ENCODE measurements at places on chromosomes 6 and 20.
A peak's percentile ranks its signal among the peaks of the same experiment; 100 is the strongest.

DNA sequence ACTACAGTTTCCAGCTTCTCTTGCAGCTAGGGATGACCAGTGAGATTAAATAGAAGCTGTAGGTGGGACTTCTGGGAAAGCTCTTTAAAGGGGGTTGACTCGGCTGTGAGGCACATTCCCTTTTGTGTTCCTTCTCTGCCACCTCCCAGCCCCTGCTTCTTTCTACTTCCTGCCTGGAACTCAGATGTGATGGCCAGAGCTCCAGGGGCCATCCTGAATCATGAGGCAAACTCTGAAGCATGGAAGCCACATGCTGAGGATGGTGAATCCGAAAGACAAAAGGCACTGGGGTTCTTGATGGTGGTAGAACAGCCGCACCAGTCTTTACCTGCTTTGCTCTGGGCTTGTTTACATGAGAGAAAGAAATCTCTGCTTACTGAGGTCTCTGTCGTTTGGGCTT, 9.1 kb downstream of the CEBPB start:
- no peak for DNase-seq

DNA sequence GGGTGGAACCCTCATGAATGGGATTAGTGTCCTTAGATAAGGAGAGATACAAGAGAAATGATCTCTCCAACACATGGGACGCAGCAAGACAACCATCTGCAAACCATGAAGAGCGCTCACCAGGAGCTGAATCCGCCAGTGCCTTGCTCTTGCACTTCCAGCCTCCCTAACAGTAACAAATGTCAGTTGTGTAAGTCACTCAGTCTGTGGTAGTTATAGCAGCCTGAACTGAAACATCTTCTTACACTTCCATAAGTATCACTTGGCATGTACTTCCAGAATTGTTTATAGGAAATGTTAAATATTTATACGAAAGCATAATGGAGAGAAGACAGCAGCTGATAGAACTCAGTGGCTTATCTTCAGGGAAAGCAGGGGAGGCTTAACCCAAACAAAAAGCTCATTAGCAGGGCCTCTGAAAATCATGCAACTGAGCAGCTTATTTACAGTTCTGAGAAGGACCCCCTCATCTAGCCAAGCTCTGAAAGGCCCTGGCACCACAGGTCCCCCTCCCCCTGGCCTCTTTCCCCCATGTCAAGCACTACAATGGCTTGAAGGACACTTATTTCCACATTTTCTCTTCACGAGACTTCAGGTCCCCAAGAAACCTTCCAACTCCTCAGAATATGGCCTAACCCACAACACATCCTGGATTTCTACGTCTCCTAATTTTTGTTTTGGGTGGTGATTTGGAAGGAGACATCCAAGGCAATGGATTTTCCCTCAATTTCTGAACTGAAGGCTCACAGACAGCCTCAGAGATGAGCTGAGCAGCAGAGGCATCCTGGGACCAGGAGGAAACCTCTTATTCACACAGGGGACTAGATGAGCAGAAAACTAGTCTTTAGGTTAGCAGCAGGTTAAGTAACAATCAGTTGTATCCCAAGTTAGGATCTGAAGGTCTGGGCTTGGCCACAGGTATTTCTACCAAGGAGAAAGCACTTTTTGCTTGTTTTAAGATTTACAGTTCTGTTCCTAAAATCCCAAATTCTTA, 49.1 kb downstream of the GCLC start:
- no peak for DNase-seq

DNA sequence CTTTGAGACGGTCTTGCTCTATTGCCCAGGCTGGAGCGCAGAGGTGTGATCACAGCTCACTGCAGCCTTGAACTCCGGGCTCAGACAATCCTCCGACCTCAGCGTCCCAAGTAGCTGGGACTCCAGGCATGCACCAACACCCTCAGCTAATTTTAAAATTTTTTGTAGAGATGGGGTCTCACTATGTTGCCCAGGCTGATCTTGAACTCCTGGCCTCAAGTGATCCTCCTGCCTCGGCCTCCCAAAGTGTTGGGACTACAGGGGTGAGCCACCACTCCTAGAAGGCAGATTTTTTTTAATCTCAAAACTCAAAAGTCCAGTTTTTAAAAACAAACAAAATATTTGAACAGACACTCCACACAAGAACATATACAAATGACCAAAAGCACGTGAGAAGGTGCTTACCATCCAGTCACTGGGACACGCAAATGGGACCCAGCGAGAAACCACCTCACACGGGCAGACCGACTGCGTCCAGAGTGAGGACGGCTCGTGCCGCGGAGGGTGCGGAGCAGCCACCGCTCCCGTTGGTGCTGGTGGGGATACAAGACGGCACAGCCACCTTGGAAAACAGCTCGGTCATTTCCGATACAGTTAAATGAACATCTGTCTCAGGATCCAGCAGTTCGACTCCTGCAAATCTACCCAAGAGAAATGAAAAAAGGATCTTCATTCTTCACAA, 8.5 kb upstream of the HELZ2 start:
- no peak for DNase-seq

DNA sequence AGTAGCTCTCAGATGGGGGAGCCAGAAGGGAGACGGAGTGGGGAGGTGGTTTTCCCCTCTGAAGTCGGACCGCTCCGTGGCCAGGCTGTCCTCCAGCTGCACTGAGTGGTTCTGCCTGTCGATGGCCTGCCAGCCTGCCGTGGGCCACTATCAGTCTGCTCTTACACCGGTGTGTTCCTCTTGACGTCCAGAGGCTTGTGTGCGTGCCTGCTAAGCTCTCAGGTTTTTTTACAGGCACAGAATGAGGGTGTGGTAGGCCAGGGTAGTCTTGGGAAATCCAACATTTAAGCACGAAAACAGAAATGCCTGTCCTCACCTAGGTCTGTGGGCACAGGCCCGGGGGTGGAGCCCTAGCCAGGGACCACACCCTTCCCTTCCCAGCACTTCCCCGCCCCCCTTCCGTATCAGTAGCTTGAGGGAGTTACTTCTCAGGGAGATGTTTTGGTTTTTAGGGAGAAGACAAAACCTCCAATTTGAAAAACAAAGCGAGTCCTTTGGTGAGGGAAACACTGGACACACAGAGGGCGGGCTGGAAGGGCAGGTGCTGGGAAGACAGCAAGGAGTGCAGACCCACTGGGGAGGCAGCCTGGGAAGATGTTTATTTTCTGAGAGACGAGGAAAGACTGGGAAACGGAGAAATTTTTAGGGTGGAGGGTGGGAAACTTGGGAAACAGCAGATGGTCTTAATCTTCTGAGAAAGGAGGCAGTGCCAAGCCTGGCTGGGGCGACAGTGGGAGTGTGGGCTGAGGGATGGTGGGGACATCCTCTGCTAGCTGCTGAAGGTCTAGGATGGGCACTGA, 106.5 kb downstream of the LY86 start:
- DNase-seq = peak; percentile 17

- DNase-seq = peak; percentile 63
These were observed 287.5 kb downstream of the LRFN2 start for GRCh38 chr6:40299681-40300080.

GRCh38 chr6:137493218-137494038, 766 bp downstream of the OLIG3 start:
- peak; percentile 20 for DNase-seq

DNA sequence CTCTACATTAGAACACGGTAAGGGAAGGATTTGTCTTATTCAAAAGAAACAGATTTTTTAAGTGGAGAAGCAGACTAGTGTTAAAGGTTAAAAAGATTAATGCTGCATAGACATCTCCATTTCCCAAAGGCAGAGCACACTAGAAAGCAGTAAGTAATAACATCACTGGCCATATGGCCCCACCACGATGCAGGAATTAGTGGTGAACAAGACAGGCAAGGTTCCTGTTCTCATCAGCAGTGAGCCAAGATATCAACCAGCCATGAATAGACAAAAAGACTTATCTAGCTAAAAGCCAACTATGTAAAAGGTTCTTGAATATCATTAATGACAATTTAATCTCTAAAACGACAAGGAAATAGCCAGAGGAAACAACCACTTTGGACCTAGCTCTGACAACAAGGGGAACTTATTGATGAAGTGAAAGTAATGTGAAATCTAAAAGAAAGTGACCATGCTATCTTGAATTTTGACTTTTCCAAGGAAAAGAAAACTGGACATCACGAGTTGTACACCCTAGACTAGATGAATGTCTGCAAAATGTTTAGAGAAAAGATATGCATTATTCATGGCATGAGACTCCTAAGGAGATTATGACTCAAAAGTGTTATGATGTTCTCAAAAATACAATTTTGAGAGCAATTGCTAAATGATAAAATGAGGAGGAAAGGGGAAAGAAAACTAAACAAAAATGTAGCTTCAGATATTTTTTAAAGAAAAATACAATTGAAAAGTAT, 157.9 kb upstream of the STXBP5 start:
- DNase-seq = no peak

GRCh38 chr20:48052475-48052835, 267.2 kb upstream of the SULF2 start:
- DNase-seq = no peak

DNA sequence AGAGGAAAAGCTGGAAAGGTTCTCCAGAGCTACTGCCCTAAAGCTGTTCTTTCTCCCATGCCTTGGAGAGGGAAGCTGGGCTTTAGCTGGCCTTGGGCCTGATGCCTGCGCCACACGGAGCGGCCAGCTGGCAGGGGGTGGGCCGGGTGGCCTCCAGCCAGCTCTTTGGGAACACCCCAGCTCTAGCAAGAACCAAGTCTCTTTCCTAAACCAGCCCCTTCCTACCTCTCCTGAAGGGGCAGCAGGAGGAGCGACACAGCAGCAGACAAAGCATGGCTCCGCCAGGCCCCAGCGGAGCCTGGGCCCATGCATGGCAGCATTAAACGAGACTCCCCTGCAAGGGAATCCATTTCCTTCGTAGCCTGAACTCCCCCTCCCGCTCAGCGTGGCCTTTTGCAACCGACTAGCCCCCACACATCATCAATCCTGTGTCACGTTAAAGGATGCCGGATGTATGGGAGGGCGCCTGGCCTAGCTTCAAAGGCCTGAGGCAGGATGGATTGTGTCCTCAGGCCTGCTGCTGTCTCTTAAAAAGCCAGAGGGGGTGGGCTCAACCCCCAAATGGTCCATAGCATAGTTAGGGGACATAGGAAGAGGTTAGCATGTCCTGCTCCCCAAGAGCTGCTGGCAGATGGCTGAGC, 14.0 kb downstream of the MRPS18A start:
- no peak for DNase-seq

GRCh38 chr20:32010666-32011065, 428 bp downstream of the CCM2L start:
- no peak for DNase-seq

- no peak for DNase-seq
These were observed 2.7 kb downstream of the ADAM33 start for GRCh38 chr20:3678856-3679720.

GRCh38 chr20:37123441-37123840, 27.6 kb upstream of the RBL1 start:
- DNase-seq = no peak

- DNase-seq = no peak
These were observed 98.7 kb upstream of the SGK1 start for GRCh38 chr6:134416418-134417154.

- no peak for DNase-seq
These were observed 161.6 kb downstream of the QRSL1 start for GRCh38 chr6:106790935-106791334.

- DNase-seq = no peak
These were observed 168.5 kb upstream of the AKAP12 start for GRCh38 chr6:151071295-151071694.

DNA sequence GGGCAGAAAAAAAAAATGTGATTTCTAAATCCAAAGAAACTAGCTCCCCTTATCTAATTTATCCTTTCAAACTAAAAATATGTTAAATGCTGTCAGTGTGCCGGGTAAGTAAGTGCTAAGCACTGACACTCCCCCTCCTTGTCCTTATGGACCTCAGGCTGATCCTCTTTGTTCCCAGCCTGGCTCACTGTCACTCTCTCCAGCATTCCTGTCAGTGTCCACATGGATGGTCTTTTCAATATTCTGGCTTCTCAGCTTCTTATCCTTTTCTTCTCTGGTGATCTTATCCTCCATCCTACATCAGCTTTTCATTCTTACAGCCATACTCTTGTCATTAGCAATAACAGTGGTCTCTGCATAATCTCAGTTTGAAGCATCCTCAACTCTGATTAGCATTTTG, 55.0 kb downstream of the BCKDHB start:
- no peak for DNase-seq

GRCh38 chr6:57137350-57137749, 34.8 kb upstream of the BAG2 start:
- DNase-seq = no peak

- DNase-seq = peak; percentile 24
These were observed 12.1 kb upstream of the HINT3 start for GRCh38 chr6:125944434-125944816.

DNA sequence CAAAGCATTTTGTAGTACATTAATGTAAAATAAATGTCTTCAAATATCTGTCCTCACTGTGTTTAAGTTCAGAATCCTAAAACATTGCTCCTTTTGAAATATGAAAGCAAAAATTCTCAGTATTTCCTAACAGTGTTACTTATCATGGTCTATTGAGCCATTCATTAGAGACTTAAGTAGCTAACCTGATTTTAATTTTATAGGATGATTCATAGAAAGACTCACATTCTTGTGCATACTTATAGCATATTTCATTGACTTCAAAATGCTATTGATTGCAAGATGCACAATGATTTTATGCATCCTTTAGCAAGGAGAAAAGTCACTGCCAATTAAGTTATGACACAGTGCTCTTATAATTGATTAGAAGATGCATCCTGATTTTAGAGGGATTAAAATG, 85.7 kb downstream of the HIVEP1 start:
- no peak for DNase-seq

DNA sequence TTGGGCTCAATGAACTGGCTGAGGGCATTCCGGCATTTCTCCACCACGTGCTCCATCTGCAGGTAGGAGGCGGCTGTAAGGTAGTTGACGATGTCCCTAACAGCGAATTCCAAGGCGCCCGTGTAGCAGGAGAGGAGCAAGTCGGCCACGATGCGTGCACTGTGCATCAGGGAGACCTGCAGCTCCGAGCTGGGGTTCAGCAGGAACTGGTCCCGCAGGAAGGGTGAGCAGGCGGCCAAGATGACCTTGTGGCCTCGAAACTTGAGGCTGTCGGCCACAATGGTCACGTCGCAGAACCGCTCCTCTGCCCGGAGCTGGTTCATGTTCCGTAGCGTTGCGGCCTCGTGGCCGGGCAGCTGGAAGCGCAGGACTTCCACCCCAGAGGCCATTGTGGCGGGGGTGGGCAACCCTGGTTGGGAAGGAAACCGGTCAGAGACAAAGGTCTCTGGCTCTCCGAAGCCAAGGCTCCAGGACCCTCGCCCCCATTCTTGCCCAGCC, 920 bp downstream of the ZBTB12 start:
- DNase-seq = no peak

GRCh38 chr6:131052181-131052580, 10.9 kb downstream of the EPB41L2 start:
- DNase-seq = no peak

GRCh38 chr20:35626386-35627001, 10.9 kb downstream of the SPAG4 start:
- DNase-seq = no peak

Measured in NCI-H1417 (cell line).